HepG2 (cell line): ENCODE measurements at places on chromosomes 3 and 15. TPM values are rescaled to one million over a fixed set of nuclear protein-coding genes. Genes with fewer than 3 reads are reported as not detected.
A peak's percentile ranks its signal among the peaks of the same experiment; 100 is the strongest.

DNA sequence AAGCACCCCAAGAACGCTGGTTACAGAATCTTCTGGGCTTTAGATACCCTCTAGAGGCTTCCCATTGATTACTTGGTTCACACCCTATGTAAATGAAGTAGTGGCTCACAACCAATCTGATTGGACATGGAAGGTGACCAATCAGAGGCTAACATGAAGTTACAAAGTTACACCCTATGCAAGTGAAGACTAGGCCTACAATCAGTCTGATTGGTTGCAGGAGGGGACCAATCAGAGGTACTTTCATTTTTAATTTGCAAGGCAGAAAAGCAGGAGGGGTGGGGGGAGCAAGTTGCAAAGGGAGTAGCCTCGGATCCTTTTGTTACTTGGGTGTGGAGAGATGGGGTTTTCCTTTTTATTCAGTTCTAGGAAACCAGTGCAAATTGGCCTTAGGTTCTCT is 11.1 kb upstream of the RTP2 start:
- DNase-seq = peak; percentile 61

DNA sequence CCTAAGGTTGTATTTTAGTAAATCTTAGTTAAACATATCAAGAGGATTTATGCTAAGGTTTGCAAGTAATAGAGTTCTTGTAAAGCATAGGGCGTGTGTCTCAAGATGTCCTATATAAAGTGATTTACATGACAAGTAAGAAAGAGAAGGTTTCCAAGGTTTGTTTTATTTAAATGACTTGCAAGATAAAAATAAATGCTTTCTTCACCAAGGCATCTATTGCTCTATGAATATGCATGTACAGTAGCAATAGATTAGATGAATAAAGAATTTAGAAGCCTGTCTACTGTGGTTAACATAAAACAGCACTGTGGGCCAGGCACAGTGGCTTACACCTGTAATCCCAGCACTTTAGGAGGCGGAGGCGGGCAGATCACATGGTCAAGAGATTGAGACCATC is 466.4 kb upstream of the IL12A start:
- no peak for DNase-seq

MST1 gene
- polyA plus RNA-seq = 452 and 686 TPM in 2 replicates

VWA5B2 gene
- 0.03 and 0.04 TPM in 2 replicates for polyA plus RNA-seq

CA12 gene
- 0.20 and 0.52 TPM in 2 replicates for polyA plus RNA-seq

GRCh38 chr3:128505771-128506170 is 12.8 kb upstream of the GATA2 start:
- no peak for DNase-seq

GRCh38 chr3:153397794-153398193 is 235.8 kb downstream of the RAP2B start:
- no peak for DNase-seq

ACSBG1 gene
- 0.71 and 0.81 TPM in 2 replicates for polyA plus RNA-seq

GRCh38 chr15:94910166-94910565 is 678.8 kb downstream of the MCTP2 start:
- no peak for DNase-seq

AADACL2 gene
- not detected in 2 replicates for polyA plus RNA-seq

GRCh38 chr3:180870008-180870699 is 42.3 kb upstream of the FXR1 start:
- no peak for DNase-seq

DNA sequence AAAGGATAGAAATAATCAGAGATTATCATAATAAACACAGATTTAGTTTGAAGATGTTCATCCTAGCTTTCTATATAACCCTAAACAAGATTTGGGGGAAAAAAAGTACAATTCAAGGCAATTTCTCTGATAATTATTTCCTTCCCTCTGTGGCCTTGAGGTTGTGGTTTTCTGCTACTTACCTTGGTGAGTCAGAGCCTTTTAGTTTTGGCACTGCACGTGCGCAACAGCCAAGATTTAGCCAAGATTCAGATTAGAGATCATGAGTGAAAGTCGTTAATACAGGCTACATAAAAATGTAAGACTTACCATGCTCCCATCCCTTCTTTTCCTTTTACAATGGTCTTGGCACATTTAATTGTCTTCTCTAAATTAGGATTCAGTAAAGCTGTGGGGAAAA is 6.7 kb downstream of the LYZL4 start:
- DNase-seq = no peak

SNRPN gene
- 133 and 140 TPM in 2 replicates for polyA plus RNA-seq

DNA sequence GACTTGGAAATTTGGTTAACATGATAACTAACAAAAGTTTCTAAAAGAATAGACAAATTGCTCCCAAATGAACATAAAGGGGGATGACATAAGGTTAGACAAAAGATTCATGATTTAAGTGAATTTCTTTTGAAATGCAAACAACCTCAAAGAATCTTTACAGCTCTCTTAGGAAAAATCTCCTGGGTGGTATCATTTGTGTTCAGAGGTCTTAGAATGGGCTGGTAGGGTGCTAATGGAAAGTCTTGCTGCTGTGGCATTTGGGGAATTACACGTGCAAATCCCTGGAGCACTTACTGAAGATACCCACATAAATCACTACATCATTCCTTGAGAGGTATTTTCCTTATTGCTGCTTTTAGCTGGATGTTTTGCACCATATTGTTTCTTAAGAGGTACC is 14.4 kb upstream of the ROBO2 start:
- DNase-seq = no peak

DNA sequence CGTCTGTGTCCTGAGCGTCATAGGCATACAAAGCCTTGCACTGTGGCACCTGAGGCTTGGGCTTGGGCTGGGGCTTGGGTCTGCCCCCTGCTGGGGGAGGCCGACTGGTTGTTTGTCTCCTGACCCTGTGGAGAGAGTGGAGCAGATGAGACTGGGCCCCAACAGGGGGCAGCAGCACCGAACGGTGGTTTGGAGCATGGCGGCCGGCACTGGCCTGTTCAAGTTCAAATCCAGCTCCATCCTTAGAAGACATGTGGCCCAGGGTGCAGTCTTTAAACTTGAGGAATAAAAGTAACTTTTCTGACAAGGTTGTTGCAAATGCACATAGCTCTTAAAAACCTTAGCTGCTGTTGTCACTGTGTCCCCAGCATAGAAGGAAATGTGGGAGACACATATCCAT is 33.3 kb downstream of the CCNB2 start:
- peak; percentile 54 for DNase-seq

DNA sequence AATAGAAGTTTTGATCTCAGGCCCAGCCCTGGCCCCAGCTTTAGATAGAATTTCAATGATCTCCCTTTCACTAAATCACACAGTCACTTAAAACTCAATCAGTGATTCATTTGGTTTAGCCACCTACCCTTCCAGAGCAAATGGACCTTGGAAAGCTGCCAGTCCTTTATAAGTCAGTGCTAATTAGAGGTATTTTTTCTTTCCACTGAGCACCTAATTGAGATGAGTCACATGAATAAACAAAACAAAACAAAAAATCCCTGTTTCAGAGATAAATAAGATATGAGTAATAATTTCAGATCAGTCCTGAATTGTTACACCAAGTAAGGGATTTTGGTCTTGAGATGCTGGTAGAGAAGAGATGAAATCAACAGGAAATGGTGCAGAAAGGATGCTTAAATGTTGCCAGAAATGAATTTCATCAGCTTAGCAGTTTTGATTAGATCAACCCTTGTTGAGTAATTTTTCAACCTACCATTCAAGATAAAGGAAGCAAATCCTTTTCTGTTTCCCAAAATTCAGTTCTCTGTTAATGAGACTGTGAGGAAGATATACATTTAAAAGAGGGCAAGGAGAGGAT is 352.0 kb upstream of the COL8A1 start:
- no peak for DNase-seq

CLRN1 gene
- not detected in 2 replicates for polyA plus RNA-seq

SLC28A1 gene
- polyA plus RNA-seq = 5.8 and 8.6 TPM in 2 replicates

GRCh38 chr3:126676919-126677705 is 22.2 kb upstream of the TXNRD3 start:
- no peak for DNase-seq
